ENCODE measurements at places on chromosomes 6 and 20. TPM values are rescaled to one million over a fixed set of nuclear protein-coding genes. Genes with fewer than 3 reads are reported as not detected.

GRCh38 chr20:49769048-49769581 lies 43.5 kb upstream of the SLC9A8 start:
- no peak for ATAC-seq

DNA sequence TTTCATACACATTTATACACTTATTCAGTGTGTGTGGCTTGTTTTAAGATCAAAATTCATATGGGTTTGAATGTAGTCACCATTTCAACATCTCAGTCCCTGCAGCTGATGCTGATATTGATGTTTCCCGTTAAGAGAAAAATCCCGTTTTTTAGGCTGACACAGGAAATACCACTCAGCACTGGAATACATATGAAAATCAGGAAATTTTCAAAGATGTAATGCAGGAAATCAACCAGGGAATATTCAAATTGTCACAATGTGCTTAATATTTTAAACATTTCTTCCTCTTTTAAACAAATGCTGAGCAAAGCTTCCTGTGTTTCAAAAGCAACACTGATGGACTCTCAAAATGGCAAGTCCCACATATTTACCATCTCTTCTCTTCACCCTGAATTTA lies 94.5 kb upstream of the MARCKS start:
- no peak for ATAC-seq

DNA sequence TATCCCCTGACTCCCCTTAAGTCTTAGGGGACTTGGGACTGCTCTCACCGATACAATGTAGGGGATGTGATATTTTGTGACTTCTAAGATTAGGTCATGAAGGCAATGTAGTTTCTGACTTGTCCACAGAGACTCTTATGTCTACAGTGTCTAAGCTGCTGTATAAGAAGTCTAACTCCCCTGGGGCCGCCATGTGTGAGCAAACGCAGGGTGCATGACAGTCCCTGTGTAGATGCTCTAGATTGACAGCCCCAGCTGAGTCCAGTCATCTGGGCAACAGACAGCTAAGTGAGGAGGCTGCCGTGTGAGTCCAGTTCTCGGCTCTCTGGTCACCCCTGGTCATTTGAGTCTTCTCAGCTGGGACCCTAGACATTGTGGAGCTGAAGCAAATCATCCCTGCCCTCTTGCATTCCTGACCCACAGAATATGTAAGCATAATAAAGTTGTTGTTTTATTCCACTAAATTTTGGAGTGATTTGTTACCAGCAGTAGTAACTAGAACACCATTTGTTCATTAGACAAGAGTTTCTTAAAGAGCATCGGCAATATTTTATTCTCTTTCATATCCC lies 743.3 kb upstream of the CHD6 start:
- ATAC-seq: no peak

DNA sequence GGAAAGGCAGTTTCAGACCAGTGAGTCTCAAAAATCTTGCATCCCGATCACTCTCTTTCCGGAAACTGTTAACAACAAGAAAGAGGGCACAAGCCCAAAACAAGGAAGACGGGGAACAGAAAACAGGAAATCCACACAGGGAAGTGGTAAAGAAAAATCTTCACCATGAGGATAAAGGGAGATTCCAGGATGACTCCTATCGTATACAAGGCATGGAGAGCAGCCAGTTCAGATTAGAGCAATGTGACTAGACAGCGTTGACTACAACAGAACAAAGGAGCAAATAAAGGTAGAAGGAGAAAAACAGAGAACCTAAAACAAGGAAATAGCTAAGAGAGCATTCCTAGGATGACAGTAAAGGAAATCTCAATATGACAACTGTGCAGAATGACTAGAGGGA lies 26.5 kb downstream of the VNN1 start:
- ATAC-seq: no peak

- no peak for ATAC-seq
Observed at GRCh38 chr6:145689529-145689928, 45.8 kb downstream of the EPM2A start.

GRCh38 chr20:25495189-25495824 lies 87.8 kb downstream of the GINS1 start:
- ATAC-seq: no peak

SRXN1 gene
- total RNA-seq: 24.5 TPM

DNA sequence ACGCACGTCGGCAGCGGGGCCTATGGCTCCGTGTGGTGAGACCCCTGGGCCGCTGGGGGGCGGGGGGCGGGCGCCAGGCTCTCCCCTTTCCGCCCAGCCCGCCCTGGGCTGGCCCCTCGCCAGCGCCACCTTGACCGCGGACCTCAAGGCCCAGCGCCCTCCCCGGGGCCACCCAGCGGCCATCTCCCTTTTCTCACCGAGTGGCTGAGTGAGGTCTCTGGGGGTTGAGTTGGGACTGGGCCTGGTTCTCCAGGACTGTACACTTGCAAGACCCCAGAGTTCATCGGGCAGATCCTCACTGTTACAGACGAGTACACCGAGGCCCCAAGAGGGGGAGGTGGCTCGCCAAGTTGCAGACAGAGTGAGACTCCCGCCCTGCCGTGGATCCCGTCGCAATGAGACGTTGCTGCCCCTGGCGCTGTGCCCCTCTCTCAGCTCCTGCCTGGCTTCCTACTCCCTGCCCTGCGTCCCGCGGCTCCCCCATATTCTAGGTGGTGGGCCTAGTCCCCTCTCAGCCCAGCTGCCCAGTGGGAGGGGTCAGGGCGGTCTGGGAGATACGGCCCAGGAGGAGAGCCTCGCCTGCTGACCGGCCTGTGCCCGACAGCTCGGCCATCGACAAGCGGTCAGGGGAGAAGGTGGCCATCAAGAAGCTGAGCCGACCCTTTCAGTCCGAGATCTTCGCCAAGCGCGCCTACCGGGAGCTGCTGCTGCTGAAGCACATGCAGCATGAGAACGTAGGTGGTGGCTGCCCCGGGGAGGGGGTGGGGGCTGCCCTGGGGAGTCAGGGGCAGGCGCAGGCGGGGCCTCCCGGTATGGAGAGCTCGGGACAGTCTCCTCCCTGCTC lies 576 bp downstream of the MAPK13 start:
- ATAC-seq: peak; percentile 51

DNA sequence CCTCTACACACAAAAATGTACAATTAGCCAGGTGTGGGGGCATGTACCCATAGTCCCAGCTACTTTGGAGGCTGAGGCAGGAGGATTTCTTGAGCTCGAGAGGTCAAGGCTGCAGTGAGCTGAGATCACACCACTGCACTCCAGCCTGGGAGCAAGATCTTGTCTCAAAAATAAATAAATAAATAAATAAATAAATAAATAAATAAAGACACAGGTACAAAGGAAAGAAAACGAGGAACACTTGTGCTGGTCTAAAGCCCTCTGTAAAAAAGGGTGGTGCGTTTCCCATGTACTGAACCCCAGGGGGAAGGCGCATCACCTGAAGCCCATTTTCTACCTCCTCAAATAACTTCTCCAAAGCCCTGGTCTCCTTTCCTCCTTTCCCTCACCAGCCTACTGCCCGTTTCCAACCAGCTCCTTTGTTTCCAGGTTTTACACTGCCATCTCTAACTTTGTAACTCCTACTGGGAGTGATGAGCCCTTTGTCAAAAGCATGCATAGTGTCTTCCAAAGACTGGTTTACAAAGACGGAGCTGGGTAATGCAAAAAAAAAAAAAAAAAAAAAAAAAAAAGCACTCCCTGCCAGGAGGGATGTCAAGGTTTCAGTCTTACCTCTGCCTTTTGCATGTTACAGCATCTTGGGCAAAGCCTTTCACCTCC lies 81.5 kb upstream of the SOX4 start:
- ATAC-seq: no peak

DNA sequence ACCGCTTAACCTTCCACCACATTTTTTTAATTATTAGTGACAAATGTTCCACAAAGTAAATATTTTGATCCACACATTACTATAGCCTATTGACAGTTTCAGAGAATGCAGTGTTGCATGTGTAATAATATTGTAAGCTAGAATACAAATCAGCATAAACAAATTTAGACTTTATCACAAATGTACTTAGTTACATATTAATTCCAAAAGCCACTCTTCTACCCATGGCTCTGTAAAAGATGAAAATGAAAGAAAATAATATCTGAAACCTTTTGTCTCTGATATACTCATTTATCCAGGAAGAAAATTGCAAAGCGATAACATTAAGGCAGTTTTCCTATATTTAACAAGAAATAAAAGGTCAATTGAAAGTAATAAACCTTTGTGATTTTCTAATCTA lies 954.0 kb upstream of the MAN1A1 start:
- no peak for ATAC-seq

OTOR gene
- not detected for total RNA-seq

MUC22 gene
- 0.04 TPM for total RNA-seq

UNC93A gene
- total RNA-seq: not detected

RUNX2 gene
- 0.46 TPM for total RNA-seq

DNA sequence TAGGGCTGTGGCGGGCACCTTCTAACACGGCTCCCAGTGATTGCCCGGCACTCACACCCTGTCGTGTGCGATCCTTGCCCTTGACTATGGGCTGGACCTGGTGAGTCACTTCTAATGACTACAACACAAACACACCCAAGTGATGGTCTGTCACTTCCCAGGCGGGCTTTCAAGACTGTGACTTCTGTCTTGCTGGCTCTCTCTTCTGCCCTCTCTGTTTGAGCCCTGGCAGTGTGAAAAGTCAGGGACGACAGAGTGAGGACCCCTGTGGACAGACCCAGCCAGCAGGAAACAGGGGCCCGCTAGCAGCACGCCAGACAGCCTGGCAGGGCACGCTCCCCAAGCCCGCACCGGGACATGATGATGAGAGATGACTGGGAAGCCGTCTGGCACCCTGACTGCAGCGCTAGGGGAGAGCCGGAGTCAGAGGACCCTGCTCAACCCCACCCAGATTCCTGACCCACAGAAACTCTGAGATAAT lies 43.0 kb downstream of the KIF16B start:
- ATAC-seq: no peak

DNA sequence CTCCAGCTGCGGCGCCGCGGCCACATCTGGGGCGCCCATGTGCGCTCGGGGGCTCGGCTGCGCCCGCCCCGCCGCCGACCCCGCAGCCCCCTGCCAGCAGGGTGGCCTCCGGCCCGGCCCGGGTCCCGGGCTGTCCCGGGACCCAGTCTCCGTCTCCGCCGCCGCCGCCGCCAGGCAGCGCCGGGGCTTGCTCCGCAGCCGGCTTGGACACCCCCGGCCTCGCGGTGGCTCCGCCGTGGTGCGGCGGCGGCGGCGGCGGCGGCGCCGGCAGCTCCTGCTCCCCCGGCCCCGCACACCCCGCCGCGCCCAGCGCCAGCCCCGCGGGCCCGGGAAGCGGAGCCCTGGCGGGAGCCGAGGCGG lies 219 bp downstream of the ISM1 start:
- ATAC-seq: peak; percentile 34

GRCh38 chr6:56693246-56693607 lies 50.5 kb upstream of the DST start:
- ATAC-seq: peak; percentile 83

VEGFA gene
- 228 TPM for total RNA-seq

GRCh38 chr20:52746770-52747169 lies 225.4 kb upstream of the TSHZ2 start:
- no peak for ATAC-seq

DNA sequence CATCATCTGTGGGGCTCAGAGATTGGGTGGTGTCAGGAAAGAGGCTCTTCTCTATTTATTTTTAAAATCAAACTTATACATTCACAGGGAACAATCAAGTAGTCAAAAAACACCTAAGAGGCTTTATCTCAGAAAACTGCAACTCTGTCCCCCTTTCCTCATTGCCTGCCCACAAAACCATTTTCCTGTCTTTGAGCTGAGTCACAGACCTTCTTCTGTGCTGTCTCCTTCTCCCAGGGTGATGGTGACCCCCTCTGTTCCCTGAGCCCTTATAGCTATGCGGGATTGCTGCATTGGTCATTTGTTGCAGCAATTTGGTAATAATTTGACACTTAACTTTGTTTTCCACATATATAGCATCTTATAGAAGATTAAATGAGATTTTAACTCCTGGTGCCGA lies 195.2 kb upstream of the PROKR2 start:
- ATAC-seq: no peak

DNA sequence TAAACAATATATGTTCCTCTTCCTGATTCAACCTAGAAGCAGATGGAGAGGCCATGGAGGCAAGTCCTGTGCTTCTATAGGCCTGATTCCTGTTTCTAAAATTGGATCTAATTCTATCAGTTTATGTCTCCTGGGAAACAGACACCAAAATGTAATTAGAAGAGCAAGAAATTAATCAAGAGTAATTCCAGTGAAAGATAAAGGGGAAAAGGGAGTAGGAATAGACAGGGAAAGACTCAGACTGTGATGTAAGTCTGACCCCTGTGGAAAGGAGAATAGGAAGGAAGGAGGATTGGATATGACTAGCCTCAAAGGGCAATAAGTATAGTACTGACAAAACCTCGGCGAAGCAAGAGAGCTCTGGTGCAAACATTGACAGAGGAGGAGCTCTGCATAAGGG lies 33.9 kb upstream of the FBXO30 start:
- ATAC-seq: no peak

GRCh38 chr6:167833396-167833763 lies 6.7 kb downstream of the AFDN start:
- no peak for ATAC-seq

DNA sequence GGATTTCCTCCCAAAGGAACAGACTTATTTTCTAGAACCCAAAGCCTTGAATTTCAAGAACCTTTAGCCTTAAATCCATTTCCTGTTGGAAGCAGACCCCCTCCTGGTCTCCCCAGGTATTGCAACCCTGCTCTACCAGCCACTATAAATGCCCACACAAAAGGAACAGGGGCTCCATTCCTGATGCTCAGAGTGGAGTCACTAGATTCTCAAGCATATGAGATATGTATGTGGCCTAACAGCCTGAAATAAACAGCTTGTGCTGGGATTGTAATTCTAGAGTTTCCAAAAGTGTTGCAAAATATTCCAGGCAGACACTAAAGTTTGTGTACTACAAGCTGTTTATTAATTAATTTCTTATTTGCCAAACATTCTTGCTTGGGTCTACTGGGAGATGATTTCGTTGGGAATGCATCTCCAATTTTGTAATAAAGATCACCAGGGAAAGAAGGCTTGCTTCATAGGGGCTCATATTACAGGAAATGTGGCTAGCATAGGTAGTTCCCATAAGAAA lies 44.8 kb downstream of the RIPOR3 start:
- ATAC-seq: no peak

KCNG1 gene
- 3.1 TPM for total RNA-seq

GRCh38 chr6:125743604-125744003 lies 5.8 kb upstream of the HEY2 start:
- no peak for ATAC-seq

C6orf118 gene
- 4.6 TPM for total RNA-seq

DNA sequence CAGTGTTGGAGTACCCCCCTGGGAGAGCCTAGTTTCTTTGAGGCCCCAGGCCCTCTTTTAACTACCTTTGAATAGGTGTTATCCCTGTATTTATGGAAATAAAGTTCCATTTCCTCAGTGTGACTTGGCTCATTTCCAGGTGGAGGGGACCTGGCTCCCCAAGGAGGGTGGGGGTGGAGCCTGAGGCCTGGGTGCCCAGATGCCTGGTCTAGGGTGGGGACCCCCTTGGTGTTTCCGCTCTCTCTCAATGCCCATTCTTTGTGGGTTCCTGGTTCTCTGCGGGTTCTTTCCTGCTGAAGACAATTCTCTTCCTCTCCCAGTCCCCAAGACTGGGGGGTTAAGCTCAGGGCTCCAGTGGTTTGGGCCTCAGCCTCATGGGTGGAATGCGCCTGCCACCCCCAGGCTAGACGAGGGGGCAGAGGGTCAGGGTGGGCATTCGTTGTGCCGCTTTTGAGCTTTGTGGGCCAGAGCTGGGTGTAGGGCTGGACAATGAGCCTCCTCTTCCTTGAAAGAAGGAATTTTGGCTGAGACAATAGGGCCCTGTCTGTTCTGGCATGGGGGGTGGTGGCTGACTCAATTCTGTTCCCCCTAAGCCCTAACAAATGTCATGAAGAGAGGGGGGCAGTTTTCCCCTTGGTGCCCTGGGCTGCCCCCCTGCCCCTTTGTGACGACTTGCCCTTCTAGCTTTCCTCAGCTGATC lies 686 bp upstream of the EGFL8 start:
- no peak for ATAC-seq
